Foreskin melanocyte (primary cell): ENCODE measurements at places on chromosomes 3 and 15.

DNA sequence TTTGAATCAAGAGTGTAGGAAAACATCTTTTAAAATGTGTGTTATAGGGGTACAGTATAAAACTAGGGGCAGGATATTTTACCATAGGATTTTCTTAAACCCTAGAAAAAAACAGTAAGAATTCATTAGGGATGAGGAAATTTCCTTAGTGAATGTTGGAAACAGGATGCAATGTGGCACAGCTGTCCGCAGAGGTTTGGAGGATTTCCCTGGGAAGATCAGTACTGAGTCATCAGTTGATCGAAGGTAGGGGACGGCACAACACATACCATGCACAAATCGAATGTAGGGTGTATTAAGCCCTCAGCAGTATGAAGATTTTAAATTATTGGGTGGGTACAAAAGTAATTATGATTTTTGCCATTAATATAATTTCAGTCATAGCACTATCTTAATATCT lies 49.9 kb downstream of the FNDC3B start:
- no peak for DNase-seq

DNA sequence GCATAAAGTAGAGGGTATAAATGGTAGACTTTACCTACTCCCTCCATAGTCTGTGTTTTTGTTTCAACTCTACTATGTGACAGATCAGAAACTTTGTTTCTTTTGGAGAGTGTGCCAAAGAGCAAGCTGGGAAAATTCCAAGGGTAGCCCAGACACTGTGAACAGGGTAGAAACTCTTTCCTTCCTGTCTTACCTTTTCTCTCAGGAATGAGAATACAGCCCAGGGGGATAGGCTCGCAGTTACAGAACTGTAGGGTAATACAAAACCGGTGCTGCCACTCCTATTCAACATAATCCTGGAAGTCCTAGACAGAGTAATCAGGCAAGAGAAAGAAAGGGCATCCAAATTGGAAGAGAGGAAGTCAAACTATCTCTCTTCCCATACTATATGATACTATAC lies 256.3 kb downstream of the CPNE4 start:
- no peak for DNase-seq

DNA sequence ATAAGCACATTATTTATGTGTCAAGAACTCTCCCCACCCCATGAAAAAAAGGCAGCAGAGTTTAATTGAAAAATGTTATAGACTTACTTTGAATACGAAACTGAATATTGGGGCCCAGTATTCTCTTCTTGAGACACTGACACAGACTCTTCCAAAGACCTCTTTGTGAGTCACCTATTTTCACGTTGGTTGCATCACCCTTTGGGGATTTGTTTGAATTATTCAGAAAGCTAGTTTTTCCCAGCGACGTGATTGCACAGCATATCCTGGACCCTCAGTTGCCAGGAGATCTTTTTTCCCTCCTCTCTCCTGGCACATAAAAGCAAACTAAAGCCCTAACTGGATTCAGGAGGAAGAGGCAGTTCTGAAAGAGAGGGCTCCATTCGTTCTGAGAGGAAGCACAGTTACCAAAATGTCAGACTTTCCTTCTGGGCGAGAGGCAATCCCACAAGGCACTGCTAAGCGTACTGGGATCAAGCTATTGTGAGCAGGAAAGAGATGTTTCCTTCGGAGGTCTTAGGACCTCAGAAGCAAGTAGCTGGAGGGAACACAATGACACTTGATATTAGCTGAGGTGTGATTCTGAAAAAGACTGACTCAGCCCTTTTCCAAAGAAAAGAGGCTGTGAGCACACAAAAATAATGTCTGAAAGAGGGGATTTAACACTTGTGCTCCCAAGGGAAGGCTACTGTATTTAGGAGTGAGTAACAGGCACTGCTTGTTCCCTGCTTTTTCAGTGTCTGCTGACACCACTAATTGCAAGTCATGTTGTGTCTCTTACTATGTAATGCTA lies 65.8 kb upstream of the CADPS start:
- peak; percentile 19 for DNase-seq

DNA sequence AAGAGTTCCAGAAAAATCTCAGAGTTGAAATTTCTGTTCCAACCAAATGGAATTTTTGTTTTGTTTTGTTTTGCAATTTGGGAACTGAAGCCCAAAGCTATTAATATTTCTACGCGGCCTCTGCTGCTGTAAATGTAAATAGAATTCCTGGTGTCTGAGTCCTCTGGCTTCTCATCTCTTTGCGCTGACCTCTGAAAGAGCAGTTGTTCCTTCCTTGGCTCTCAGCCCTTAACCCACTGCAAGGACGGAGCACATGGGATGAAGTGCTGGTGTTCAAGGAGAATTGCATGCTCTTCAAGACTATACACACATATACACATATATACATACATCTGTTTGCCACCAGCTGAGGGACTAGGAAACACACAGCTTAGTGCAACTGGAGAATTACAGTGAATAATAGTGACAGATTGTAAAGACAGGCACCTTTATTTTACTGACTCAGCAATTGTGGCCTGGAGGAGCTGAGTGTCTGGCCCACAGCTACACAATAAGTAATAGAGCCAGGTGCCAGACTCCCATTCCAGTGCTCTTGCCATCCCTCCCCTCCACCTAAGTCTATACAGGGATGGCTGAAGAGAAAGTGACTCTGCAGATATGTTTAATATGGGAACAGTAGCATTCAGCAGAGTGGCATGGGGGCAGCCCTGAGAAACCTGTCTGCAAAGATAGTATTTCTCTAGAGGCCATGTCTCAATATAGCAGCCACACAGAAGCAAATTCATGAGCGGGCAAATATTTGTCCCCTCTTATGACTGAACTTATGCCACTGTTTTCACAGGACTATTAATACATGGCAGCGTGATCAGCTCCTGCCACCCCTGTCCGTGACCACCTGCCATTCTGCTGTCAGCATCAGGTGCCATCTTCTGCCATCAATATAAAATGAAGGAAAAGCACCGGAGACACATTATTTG lies 42.3 kb downstream of the NEK10 start:
- peak; percentile 84 for DNase-seq

DNA sequence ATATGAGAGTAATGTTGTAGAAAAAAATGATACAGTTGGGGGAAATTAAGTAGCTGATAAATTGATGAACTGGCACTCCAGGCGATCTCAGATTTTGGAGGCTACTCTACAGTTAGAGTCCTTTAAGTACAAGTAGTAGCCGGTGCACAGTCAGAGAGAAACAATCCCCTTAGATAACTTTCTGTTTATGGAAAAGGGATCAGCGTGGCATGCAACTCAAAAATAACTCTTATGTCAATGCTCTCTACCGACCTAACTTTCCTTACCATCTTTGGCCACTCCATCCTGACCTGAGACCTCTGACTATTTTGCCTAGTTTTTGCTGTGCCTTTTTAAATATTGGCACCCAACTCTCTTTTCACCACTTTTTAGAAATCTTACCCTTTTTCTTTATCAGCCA lies 299.6 kb downstream of the UNC13C start:
- DNase-seq, result no peak

DNA sequence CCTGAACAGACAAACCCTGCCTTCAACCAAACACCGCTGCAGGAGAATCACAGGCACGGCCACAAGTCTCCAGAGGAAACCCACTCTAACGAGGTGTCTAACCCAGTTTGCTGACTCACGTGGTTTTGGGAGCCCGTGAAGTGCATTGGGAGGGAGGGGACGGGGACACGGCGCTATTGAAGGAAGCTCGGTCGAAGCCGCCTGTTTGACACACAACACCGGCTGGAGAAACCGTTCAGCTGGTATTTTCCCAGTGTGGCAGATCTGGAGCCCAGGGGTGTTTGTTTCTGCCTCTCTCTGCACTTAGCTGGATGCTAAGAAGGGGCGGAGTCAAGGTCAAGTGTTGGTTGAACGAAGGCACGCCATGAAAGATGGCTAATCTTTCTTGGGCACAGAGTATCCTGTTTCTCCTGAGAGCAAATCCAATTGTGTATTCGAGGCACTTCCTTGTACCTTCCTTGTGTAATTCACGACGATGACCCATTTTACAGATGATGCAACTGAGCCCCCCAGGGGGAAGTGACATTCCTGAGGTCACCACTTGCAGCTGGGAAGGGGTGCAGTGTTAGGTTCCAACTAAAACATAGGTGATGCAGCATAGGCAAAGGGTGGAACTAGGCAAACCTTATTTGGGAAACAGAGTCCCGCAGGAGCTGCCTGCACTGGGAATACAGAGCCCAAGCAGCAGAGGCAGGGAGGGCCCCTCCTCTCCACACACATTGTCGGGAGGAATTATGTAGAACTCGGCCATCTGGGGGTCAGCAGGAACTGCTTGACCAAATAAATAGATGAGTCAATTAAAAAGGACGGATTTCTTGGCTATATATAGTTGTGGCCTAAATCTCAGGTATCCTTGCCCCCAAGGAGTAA lies 22.5 kb downstream of the SLC6A6 start:
- DNase-seq, result no peak

- peak; percentile 48 for DNase-seq
Measured at GRCh38 chr15:90571063-90571541, 41.4 kb downstream of the CRTC3 start.
